ENCODE measurements at places on chromosomes 7 and 10.

DNA sequence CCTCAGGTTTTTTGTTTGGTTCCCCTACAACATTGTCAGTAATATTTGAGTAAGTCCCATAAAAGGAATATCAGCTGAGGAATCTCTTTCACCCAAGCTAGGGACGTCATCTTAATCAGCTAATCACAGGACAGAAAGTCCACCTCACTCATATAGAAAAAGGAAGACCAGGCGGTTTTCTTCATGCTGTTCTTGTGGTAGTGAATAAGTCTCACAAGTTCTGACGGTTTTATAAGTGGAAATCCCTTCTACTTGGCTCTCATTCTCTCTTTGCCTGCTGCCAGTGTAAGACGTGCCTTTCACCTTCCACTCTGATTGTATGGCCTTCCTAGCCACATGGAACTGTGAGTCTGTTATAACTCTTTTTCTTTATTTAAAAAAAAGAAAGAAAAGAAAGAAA lies 308.1 kb upstream of the PFKP start:
- no peak for DNase-seq

- DNase-seq, result no peak
These were observed 155.8 kb upstream of the RHOBTB1 start for GRCh38 chr10:61099756-61100155.

- peak; percentile 90 for DNase-seq
These were observed 1.1 kb downstream of the PPIA start for GRCh38 chr7:44797329-44798258.

DNA sequence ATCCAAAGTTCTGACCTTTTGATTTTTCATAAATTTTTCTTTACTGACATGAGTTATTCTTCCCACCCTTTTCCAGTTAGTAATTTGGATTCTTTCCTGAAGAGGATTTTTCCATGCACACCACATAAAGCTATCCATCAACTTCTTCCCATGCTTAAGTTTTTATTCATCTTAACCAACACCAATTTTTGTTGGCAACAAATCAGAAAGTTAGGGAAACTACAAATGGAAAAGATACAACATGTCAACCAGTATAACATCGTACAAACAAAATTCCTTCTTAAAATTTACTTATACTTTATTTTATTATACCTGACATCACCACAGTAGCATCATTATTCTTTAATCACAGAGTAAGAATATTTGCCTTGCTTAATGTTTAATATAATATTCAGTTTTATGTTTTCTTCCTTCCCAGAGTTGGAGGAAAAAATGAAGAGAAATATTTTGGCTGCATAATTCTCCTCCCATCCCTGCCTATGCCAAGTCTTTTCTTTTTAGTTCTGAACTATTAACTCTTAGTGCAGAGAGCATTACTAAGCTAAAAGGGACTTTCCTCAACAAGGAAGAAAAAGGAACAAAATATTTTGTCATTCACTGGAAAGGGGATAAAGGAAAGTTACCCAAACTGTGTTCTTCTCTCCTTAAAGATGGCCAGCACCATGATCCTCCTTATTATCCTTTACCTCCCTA lies 67.5 kb upstream of the MEOX2 start:
- peak; percentile 89 for DNase-seq

GRCh38 chr7:69651101-69651590 lies 52.9 kb downstream of the AUTS2 start:
- no peak for DNase-seq

DNA sequence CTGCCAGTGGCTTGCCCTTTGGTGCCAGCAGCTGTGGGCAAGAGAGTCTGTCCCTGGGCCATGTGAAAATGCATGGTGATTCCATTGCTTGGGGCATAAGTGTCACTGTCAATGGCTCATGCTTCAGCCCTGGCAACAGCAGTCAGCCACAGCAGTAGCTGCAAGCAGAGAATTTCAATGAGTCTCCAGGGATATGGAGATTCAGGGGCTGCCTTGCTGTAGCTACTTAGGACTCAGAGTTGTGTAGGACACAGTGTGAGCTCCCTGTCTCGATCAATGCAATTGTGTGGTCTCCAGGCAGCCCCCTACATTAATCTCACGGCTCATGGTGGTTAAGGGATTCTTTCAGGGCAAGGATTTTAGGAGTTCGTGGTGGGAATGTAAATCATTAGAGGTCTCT lies 126.3 kb upstream of the STARD3NL start:
- no peak for DNase-seq

GRCh38 chr10:65861249-65861648 lies 1064.6 kb upstream of the LRRTM3 start:
- peak; percentile 1 for DNase-seq

- no peak for DNase-seq
These were observed 892.5 kb downstream of the DNAJB9 start for GRCh38 chr7:109462171-109462570.

GRCh38 chr7:47202146-47202783 lies 379.6 kb downstream of the TNS3 start:
- peak; percentile 41 for DNase-seq

DNA sequence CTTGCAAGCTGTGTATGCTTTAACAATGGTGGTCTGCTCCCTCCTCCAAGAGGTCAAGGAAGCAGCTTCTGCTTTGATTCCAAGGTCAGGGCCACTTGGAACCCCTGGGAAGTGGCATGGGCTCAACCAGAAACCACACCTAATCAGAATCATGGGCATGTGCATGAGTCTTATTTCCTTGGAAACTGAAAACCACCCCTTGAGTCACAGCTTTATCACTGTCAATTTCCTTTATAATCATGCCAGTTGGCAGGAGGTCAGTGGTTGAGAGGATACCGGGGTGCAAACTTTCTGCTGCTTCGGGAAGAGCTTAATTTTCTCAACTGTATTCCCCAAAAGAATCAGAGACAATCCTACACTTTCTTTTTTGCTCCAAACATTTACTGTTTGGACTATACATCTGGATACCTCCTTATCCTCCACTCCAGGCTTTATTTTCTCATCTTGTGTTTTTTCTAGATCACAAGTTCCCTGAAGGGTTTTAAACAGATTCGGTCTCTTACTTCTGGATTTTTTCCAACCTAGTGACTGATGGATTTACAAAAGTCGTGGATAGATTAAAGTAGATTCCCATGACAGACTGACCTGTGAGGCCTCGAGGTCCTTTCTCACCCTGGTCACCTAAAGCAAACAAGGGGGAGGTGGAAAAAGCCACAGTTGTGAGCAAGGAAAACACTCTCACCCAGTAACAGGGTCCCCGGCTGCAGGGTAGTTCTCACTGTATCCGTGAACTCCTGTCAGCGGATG lies 36.0 kb downstream of the COL17A1 start:
- DNase-seq, result peak; percentile 28

- DNase-seq, result no peak
These were observed 94.9 kb upstream of the SKAP2 start for GRCh38 chr7:26959290-26959689.

DNA sequence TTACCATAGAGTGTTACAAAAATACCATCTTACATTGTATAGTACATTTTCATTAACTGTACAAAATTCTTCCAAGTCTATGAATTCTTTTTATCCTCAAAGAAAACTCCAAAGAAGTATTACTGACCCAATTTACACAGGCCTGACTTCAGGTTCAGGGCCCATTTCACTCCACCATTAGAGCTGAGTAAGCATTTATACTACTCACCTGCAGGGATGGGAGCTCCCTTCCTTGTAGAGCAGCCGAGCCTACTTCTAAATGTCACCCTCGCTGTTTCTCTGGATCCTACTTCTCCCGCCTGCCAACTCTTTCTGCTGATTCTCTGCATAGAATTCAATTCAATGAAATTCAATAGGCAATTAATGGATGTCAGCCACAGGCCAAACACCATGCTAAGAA lies 56.0 kb downstream of the CCDC71L start:
- DNase-seq, result no peak

DNA sequence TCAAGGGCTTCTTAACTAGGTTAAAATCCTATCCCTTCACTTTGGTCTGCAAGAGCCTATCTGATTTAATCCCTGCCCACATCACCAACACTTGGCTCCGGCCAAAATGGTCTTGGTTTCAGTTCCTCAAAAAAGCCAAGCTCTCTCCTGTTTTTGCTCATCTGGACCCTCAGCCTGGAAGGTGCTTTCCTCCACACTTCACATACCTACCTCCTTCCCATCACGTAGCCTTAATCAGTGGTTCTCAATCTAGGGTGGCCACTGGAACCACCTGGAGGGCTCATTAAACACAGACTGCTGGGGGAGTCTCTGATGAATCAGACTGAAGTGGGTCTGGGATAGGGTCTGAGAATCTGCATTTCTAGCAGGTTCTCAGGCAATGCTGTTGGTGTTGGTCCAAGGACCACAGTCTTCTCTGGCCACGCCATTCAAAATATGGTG lies 227.0 kb upstream of the AOAH start:
- DNase-seq, result no peak

DNA sequence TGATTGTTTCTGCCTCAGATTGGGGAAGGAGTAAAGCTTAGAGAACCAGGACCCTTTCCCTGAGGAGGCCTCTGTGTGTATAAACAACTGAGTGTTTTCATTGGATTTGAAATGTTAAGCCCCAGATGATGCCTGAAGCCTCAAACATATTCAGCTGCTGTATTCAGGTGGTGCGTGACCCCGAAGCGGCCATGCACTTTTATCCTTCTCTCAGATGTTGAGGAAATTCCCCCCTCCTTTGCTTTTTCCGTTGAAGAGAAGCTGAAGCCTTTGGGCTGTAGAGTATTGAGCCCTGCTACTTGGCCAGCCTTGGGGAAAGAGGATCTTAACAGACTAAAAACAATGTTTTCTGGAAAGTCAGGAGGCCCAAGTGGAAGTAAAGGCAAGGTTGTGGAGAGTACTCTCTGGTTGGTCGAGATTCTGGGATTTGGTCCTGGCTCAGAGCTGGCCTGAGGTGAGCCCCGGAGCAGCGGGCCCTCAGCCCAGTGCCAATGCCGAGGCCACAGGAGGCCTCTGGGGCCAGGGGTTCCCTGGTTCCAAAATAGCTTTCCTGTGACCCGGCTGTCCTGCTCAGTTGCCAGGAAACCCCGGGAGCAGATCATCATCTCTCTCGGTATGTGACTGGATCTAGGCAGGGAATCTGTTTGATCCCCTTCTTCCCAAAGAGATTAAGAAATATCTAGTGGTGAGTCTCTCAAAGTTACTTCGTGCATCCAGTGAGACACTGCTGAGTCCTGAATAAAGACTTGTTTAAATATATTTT lies 22.5 kb downstream of the FKBP6 start:
- no peak for DNase-seq

DNA sequence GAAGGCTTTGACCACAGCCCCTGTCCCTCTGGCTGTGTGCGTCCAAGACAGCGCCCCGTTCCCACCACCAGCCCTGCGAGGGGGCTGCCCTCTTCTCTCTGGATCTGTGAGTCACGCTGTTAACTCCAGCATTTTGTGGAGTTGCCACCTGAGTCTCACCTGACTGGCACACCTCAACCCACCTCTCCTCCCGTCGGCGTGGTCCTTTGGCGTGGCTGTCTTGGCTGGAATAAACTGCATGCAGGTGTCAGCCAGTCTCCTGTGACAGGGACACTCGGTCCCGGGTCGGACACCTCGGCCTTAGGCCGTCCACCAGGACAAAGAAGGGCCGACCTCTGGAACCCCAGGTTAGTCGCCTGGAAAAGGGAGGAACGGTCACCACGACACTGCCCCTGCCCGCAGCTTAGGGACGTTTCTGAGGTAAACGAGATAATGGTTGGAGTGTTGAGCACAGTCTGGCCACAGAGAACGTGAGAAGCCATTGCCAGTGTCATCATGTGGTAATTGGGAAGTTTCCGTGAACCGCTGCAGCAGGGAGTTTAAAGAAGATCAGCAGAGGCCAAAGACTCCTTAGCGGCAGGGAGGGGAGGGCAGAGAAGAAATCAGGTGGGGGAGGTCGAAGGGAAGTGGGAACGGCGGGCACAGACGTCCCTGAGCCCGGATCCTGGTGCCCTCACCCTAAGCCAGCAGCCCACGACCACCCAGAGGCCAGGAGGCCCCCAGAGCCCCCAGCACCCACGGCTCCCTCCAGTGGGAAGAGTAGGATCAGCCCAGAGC lies 73.6 kb upstream of the FAM20C start:
- DNase-seq, result no peak

- DNase-seq, result no peak
These were observed 157.3 kb downstream of the CACNA2D1 start for GRCh38 chr7:82286096-82286797.
